ENCODE measurements at places on chromosomes 4 and X.
A peak's percentile ranks its signal among the peaks of the same experiment; 100 is the strongest.

DNA sequence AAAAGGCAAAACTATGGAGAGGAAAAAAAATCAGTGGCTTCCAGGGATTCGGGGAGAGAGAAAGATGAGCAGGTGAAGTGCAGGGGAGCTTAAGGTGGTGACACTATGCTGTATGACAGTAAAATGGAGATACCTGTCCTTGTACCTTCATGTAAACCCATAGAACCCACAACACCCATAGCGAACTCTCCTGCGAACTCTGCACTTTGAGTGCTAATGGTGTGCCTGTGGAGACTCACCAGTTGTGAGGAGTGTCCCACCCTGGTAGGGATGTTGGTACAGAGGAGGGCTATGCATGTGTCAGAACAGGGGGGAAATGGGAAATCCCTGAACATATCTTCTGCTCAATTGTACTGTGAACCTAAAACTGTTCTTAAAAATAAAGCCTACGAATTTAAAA lies 42.8 kb downstream of the HMX1 start:
- no peak for DNase-seq

DNA sequence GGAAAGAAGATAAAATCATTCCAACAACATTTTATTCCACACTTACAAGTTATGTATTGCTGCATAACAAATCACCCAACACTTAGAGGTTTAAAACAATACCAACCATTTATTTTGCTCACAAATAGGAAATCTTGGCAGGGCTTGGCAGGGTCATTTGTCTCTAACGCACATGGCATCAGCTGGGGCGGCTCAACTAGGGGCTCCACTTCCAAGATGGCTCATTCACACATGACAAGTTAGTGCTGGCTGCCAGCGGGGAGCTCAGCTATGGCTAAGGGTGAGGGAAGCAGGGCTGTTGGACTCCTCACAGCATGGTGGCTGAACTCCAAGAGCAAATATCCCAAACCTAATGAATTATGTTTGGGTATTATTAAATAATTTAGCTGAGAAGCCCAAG lies 377.0 kb downstream of the ZNF674 start:
- DNase-seq, result no peak

DNA sequence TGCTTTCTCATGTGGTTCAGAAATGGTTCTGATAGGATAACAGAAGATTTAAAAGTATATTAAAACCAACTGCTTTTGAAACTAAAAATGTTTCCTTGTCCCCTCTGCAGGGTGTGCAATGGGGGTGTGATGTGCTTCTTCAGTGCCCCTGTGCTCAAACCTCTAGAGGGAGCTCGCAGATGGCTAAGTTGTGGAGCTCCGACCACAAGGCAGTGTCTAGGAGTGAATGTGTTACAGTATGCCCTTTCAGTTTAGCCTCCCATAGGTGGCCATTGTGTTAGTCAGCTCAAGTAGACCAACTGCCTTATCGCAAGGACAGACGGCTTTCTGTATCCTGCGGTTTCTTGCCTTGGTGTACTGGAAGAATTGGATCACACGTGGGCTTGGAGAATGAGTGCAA lies 130.5 kb downstream of the TENT5D start:
- no peak for DNase-seq

- DNase-seq, result no peak
Observed at GRCh38 chr4:129358571-129358970, 262.6 kb downstream of the C4orf33 start.

- DNase-seq, result no peak
Observed at GRCh38 chrX:123357941-123358340, 173.9 kb downstream of the GRIA3 start.

GRCh38 chrX:30863974-30864373 lies 25.1 kb downstream of the TAB3 start:
- DNase-seq, result no peak

DNA sequence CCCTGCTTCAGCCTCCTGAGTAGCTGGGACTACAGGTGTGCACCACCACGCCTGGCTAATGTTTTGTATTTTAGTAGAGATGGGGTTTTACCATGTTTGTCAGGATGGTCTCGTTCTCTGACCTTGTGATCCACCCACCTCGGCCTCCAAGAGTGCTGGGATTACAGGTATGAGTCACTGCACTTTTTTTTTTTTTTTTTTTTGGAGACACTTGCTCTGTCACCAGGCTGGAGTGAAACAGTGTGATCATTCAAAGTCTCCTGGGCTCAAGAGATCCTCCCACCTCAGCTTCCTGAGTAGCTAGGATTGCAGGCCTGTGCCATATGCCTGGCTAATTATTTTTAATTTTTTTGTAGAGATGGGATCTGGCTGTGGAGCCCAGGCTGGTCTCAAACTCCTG lies 338.8 kb downstream of the PPP3CA start:
- DNase-seq, result no peak

- DNase-seq, result no peak
Observed at GRCh38 chrX:19981947-19982346, 8.9 kb downstream of the BCLAF3 start.

DNA sequence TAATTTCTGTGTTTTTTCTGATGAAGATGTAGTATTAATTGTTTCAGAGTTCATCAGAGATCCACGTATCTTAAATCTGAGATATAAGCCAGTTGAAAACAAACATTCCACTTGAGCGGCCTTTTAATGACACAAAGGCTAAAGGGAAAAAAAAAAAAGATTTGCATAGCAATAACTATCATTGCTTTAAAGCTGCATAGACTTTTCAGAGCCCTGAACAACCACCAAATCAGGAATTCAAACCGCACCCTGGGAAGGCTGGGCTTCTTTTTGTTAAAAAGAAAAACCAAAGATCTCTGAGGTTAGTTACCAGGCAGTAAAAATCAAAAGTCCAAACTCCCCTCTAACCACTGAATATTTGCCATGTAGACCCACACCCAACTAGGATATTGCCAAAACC lies 206.0 kb downstream of the HHIP start:
- no peak for DNase-seq

GRCh38 chr4:141133999-141134995 lies 1.0 kb upstream of the RNF150 start:
- DNase-seq, result no peak

- DNase-seq, result no peak
Observed at GRCh38 chrX:2782171-2782570, 30.3 kb downstream of the XG start.

- DNase-seq, result no peak
Observed at GRCh38 chr4:120798570-120798969, 124.0 kb downstream of the PRDM5 start.

DNA sequence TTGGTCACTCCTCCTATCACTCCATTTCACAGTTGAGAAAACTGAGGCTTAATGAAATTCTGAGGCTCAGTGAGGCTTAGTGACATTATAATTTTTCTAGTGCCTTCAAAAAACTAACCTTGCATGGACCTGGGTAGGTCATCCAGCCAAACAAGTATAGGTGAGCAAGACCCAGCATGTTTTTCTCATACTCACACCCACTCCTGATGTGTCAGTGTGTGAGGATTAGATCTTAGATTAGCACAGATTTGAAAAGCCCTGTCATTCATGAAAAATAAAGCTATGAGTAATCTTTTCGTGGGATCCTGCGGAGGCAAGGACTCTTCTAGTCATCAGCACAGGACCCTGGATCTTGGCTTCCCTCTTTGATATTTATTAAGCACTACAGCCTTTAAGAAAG lies 146.7 kb downstream of the CHIC2 start:
- DNase-seq, result no peak

- DNase-seq, result no peak
Observed at GRCh38 chr4:156832886-156833285, 138.7 kb downstream of the PDGFC start.

DNA sequence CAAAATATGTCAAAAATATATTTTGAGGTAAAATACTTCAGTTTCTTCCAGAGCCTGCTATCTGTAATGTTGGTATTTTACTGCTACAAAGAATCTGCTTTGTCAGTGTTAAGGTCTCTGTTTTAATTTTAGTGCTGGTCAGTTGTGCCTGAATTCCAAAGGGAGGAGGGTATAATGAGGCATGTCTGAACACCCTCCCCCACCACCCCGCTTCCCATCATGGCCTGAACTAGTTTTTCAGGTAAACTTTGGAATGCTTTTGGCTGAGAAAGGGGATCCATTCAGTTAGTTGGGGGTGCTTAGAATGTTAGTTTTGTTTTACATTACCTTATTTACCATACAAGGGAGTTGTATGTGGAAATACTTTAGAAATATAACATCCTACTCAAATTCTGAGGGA lies 158.5 kb downstream of the MID1IP1 start:
- DNase-seq, result no peak

DNA sequence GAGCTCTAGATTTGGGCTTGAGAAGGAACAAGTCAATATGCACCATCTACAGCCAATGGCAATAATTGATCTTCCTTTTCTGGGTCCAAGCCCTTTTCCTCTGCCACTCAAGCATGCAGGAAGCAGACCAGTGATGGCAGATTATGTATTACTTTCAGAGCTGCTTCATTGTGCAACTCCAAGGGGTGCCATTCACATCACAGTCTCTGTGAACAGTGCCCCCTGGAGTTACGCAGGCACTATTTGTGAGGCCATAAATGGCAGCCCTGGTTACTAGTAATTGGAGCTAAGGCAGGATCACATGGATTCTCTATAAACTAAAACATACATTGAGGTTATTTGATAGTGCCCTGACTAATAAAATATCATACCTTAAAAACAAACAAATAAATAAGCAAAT lies 313.4 kb upstream of the SLC7A11 start:
- no peak for DNase-seq

GRCh38 chr4:109877400-109877799 lies 29.5 kb downstream of the LRIT3 start:
- DNase-seq, result no peak

DNA sequence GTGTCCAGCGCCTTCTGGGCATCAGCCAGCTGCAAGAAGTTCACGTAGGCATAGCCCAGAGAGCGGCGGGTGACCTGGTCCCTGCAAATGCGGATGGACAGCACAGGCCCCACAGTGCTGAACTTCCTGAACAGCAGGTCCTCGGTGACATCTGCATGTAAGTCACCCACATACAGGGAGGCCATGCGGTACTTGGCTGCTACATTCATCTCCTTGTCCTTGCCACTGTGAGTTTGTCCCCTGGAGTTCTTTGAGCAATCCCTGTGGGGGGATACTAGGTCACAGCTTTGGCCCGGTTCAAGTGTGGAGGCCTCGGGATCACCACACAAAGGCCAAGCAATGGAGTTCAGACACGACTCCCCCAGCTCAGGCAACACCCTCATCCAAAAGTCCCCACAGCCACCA lies 776 bp downstream of the PABPC4L start:
- DNase-seq, result no peak

GRCh38 chr4:149901128-149901527 lies 85.5 kb upstream of the IQCM start:
- no peak for DNase-seq

- no peak for DNase-seq
Observed at GRCh38 chr4:60223208-60223923, 976.8 kb upstream of the ADGRL3 start.

DNA sequence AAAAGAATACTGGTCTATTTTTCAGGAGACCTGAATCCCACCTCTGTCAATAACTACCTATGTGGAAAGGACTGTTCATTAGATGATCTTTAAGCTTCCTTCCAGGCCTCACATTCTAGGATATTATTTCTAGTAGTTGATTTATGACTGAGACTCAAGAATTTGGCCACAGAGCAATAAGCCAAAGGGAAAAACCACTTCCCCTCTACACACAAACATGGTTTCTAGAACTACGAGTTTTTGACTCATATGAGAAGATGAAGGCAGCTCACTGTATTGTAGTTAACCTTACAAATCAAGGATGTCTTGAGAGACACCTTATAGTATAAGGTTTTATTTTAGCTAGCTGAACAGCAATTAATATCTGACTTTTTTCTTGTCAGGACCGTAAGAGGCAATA lies 36.9 kb upstream of the GDPD2 start:
- no peak for DNase-seq

- DNase-seq, result no peak
Observed at GRCh38 chr4:114156371-114156770, 176.9 kb upstream of the ARSJ start.

DNA sequence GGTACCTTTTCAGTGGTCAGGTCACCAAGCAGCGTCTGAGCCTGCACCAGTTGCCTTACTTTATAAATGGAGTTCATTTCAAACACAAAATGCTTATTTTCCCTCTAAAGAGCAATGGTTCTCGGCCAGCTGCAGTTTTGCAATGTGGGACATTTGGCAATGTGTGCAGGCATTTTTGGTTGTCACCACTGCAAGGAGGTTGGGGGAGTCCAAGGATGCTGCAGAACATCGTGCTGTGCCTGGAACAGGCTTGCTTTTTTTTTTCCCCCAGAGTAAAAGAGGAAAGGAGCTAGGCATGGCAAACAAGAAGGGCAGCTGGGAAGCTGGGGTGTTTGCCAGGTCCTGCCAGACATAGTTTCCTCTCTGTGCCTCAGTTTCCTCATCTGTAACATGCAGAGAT lies 115.6 kb downstream of the GPR143 start:
- no peak for DNase-seq

DNA sequence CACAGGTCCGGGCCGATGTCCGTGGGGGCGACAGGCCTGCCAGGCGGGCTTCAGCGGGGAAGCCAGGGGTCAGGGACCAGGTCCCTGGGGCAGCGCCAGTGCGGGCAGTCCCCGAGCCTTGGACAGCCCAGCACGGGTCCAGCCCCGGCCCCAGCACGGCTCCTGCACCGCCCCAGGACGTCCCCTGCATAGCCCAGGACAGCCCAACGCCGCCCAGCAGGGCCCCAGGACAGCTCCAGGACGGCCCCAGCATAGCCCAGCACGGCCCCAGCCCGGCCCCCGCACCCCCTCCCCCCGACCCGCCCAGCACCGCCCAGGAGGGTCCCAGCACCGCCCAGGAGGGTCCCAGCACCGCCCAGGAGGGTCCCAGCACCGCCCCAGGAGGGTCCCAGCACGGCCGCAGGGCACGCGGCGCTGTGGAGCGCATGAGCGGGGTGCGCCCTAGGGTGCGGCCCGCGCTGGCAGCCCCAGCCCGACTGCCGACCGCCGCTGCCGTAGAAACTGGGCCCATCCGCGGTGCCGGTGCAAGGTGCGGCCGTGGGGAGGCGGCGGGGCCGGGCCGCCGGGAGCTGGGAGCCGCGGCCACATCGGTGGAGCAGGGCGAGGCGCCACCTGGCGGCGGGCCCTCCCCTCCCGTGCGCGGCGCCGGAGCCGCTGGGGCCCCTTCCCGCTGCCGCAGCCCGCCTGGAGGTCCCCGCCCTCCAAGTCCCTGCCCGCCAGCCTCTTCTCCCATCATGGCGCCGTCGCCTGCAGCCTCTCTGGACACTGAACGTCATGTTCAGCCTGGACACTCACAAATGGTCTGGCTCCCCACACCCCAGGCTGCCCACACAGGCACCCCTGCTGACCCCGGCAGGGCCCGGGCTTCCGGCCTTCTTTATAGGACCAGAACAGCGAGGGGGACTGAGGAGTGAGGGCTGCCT lies 106.8 kb upstream of the NKX1-1 start:
- DNase-seq, result peak; percentile 26

GRCh38 chr4:5260121-5260520 lies 208.8 kb downstream of the STK32B start:
- DNase-seq, result no peak

- no peak for DNase-seq
Observed at GRCh38 chr4:104210420-104210819, 284.3 kb downstream of the CXXC4 start.

GRCh38 chrX:45295259-45295986 lies 94.7 kb upstream of the DIPK2B start:
- no peak for DNase-seq
